ENCODE measurements at places on chromosomes 4 and X.

- DNase-seq: no peak
Observed at GRCh38 chr4:155602351-155603140, 64.1 kb upstream of the GUCY1A1 start.

DNA sequence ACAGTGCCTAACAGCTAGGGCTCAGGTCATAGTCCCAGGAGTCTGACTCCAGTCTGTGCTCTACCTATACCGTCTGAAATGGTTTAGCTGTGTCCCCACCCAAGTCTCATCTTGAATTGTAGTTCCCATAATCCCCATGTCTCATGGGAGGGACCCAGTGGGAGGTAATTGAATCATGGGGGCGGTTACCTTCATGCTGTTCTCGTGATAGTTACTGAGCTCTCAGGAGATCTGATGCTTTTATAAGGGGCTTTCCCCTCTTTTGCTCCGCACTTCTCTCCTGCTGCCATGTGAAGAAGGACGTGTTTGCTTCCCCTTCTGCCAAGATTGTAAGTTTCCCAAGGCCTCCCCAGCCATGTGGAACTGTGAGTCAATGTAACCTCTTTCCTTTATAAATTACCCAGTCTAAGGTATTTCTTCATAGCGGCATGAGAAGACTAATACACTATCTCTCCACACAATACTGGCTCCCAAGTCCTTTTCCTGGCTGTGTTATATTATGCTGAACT lies 110.8 kb downstream of the AFAP1 start:
- DNase-seq: no peak

GRCh38 chr4:112318239-112319142 lies 21.3 kb downstream of the ALPK1 start:
- DNase-seq: no peak

DNA sequence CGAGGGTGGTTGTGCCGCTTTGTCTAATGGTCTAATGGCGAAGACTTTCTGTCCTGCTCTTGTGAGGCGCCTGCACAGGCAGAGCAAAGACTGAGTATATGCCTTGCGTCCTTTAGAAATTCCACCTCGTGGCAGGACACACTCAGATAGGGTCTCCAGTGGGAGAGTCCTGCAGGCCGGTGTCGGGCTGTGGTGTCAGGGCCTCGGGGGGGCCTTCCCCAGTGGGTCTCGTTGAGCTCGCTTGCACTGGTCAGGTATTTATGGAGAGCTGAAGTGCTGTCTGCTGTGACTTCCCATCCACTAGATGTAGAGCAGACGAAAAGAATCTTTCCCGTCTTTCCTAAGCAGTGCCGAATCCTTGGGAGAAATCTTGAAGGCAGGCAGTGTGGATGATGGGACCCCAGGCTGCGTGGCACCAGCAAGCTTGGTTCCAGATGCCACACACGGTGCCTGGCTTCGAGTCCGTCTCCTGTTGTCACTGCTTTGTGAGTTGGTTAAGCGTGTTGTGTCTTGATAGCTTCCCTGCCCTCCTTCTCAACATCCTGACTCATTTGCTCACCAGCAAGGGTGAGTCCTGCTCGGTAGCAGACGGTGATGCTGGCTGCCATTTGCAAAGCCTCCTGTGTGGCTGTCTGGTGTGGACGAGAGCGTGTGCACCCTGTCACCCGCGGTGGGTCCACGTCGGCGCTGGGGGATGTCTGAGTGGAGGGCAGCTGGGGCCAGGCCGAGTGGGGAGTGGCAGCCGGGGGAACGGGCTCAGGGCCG lies 20.5 kb downstream of the MAEA start:
- DNase-seq: no peak

DNA sequence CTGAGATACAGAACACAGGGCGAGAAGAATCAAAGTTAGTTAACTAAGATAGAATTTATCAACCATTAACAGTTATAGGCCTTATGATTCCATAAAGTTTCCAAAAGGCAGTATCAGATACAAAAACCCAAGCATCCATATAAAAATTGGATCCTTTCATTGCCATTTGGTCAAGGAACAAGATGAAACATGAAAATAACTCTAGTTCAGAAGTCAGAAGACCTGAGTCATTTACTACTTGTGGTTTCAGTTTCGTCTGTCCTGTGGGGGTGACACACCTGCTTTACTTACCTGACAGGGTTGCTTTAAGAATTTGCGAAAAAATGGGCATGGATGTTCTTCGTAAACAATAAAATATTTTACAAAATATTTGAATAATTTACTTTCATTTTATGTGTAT lies 130.8 kb downstream of the ANAPC10 start:
- DNase-seq: no peak

DNA sequence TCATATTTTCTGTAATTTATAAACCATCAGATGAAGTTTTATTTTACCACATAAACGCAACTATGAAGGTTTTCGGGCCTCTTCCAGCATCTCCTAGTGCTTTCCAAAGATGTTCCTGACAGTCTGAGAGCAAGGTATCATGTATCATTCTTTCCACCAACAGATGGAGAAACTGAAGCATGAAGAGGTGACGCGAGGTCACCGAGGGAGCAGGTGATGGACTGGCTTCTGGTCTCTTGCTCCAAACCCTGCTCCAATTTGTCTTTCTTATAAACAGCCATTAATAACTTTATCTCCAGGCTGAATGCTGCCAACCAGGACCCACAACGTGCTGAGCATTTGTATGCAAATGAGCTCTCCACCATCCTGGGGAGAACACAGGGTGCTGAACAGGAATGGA lies 86.3 kb upstream of the MAML3 start:
- DNase-seq: peak; percentile 70

GRCh38 chrX:16136080-16136479 lies 12.7 kb downstream of the GRPR start:
- no peak for DNase-seq

DNA sequence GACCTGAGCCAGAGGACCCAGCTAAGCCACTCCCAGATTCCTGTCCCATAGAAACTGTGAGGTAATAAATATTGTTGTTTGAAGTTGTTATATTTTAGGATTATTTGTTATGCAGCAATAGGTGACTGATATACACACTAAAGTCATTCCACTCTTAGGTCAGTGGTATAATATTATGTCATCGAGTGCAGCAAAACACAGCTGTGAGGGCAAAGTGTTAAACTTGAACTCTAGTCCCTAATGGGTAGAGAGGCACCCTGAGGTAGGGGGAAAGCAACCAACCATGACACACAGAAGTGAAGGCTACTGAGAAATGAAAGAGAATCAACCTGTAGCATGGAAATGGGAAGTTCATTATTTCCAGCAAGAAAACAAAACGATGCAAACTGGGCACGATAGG lies 66.6 kb downstream of the ATXN3L start:
- DNase-seq: no peak

DNA sequence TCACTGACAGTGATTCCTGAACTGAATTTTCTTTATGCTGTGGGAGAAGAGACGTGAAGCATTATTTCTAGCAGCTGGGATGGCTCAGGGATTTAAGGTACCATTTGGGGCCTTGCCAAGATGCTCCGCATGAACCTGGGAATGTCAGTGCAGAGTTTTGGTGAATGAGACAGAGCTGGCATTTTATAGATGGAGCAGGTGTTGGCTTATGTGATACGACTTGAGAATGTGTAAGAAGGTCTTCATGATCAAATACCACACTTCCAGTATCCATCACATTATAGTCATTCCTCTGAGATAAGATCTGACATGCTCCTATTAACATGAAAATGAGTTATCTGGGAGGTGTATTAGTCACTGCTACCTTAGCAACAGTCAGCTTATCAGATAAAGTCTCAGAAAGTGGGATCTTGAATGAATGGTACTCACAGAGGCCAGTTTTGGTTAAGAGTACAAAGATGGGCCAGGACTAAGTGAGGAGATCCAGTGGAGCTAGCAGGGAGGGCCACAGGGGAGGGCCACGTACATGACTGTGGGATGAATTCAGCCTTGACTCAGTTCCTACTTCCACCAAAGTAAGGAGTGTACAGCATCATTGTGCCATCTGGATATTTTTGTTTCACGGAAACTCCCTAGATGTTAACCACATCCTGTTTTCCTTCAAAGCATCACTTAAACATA lies 116.7 kb downstream of the SPCS3 start:
- no peak for DNase-seq

- DNase-seq: no peak
Observed at GRCh38 chrX:9807355-9808182, 21.3 kb downstream of the SHROOM2 start.

DNA sequence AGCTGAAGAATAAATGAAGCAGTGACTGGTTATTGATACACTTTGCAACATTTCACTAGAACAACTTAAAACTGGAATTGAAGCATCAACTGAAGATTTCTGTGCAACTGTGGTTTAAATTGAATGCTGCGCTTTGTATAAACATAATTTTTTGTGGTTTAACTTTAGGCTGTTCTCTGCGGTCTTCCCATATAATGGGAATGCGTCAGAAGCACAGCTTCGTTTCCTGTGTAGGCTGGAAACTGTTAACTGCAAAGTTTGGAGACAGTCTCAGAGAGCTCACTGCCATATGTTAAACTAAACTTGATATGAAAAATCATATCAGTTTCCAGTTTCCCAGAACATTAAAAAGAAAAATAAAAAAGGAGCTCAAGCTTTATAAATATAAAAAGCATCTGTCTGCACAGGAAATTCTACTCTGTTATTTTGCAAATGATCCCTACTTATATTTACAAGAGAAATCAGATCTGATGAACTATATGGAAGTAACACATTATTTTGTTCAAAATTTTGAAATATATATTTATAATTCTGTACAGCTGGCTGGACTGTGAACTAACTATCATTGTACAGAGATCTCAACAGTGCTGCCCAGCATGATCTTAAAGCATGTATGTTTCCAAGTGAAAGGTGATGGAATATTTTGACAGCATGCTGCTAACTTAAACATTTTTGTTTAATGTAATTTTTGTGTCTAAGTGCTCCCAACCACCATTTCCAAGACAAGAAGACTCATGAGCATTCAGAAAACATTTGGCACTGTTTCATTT lies 139.9 kb downstream of the NDST3 start:
- no peak for DNase-seq

DNA sequence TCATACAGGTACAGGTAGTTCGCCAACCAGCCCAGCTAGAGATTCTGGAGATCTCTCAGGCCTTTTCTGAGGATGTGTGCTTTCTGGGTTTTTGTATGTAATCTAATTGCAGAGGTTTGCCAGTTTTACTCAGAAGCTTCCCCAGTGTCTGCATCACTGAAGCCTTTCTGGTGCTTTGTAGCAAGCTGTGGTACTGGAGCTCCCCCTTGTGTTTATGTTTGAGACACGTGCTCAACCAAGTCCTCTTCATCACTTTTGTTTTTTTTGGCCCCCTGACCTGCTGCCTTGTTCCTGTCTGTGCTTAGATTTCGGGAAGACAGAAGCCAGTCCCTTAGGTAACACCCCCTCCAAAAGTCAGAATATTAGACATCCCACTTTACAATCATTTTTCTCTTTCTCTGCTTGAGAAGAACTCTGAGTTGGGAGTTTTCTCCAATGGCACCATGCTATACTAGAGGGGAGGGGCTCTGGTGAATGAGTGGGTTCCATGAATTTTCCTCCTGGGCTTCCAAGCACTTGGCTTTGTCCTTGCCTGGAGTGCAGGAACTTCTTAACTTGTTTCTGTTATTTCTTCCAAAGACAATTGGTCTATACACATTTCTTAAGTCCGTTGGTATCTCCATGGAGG lies 128.4 kb upstream of the TBC1D9 start:
- peak; percentile 34 for DNase-seq

- DNase-seq: no peak
Observed at GRCh38 chr4:133402616-133403015, 253.5 kb downstream of the PCDH10 start.

DNA sequence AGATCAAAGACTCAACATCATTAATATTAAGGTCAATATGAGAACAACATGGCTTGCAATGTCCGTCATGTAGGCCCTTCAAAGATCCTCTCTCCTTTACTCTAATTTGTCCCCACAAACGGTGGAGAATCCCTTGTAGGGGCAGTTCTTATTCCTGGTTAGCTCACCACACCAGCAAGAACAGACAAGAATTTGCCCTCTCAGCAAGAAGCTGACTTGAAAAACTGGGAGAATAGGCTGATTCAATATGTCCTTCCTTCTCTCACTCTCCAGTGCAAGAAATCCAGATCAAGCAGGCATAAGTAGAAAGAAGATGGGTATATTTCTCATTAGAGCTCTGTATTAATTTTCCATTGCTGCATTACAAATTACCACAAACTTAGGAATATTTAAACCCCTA lies 704.2 kb upstream of the SLIT2 start:
- DNase-seq: no peak

DNA sequence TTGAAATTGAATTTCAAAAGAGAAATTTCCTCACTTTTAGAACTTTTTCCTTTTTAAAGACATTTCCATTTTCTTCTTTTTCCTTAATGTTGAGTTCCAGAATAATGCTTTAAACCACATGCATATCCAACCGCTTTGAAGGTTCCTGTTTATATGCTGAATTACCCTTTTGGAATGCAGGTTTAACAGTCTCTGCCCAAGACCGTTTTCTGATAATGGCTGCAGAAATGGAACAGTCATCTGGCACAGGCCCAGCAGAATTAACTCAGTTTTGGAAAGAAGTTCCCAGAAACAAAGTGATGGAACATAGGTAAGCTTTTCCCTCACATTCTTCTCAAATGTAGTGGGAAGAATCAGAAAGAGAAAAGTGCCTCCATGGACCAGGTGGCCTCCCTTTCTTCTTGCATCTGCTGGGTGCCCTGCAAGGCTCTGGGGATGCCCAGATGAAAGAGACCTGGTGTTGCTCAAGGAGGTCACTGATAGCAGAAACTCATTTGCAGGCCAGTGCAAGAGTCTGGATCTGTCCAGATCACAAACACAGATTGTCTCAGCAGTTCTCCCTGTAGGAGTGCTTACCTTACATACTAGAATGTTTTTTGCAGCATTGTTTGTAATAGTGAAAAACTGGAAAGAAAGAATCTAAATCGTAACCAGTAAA lies 42.9 kb downstream of the MOSPD2 start:
- no peak for DNase-seq

DNA sequence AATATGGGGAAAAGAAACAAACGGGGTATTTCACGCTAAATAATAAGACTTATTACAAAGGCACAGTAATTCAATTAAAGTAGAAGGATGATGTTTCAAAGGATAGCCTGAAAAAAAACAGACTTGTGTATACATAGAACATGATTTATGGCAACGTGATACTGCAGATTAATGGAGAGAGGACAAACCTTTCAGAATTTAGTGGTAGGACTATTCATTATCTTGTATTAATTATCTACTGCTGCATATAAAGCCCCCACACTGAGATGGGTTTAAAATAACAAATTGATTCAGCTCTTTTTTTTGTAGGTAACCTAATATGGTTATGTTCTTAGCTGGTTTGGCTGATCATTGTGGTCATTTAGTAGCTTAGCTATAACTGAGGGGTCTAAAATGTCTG lies 1269.0 kb downstream of the FSTL5 start:
- DNase-seq: no peak

DNA sequence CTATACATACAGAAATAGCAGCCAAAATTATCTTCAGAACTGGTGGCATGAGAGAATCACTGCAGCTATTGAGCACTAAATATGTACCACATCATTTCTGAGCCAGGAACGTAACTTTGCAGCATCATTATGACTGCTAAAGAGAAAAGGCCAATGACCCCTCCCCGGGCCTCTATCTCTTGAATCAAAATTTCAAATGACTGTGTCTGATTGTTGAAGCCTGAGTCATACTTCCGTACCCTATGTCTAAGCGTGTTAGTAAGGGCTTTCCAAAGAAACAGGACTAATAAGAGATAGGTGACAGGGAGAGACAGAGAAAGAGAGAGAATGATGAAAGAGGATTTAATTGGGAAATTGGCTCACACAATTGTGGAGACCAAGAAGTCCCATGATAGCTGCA lies 445.5 kb upstream of the SPANXN1 start:
- no peak for DNase-seq
